ENCODE measurements at places on chromosomes 16 and 17.

GRCh38 chr17:69634844-69635243, 220.3 kb downstream of the MAP2K6 start:
- DNase-seq, result no peak

- DNase-seq, result no peak
These were observed 111.7 kb downstream of the IRF8 start for GRCh38 chr16:86010680-86011141.

GRCh38 chr16:79007614-79008013, 592.9 kb downstream of the MAF start:
- DNase-seq, result peak; percentile 31

GRCh38 chr16:85302018-85302847, 190.0 kb upstream of the CIBAR2 start:
- DNase-seq, result no peak

DNA sequence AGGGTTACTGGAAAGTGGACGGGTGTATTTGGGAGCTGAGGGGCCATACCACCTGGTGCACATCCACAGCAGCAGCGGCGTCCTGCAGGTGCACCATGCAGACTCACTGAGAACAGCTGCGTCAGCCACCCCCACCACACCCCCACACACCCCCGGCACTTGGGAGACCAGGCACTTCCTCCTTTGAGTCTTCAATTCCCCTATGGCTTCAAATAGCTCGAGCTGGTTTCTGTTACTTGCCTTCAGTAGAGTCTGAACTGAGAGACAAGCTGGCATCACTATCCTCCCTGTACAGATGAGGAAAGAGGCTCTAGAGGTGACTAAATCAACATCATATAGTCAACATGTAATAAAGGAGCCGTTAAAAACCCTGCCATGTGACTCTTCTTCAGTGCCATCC, 15.4 kb downstream of the CUEDC1 start:
- DNase-seq, result no peak

DNA sequence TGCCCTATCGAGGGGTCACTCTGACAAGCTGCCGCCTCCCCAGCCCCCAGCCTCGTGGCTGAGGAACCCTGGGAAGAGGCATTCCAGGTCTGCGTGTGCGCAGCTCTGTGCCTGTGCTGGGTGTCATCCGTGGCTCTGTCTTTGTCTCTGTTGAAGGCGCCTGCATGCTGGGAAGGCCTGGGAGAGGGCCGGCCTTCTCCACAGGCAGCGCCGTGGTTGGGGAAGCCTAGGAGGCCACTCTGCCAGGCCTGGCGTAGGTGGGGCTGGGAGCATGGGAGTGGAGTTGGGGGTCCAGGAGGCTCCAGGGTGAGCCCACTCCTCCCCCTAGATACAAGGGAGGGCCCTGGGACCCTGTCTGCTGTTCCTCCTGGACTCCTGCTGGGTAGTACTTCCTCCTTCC, 3.3 kb downstream of the NHERF2 start:
- DNase-seq, result no peak

DNA sequence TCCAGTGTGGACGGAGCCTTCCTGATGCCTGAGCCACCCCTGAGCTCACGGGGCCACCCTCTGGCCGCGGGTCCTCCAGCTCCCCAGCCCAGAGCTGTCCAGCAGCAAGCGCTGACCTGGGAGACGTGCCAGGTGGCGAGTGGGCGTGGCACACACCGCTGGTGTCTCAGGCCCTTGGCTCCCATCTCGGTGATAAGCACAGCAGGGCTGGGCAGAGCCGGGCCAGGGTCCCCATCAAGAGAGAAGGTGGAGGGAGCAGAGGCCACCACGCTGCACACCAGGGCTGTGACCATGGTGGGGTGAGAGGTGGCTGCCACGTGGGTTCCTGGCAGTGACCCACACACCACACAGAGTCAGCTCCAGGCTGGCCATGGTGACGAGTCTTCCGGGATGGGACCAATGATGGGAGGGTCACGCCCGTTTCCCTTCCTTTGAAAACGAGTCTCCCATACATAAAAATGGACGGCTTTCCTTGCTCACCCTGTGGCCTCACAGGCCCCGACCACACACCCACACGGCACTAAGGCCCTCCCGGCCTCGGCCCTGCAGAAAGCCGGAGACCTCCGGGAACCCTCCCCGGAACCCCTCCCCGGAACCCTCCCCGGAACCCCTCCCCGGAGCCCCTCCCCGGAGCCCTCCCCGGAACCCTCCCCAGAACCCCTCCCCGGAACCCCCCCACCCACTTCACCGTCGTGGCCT, 16.8 kb downstream of the UTS2R start:
- DNase-seq, result no peak

DNA sequence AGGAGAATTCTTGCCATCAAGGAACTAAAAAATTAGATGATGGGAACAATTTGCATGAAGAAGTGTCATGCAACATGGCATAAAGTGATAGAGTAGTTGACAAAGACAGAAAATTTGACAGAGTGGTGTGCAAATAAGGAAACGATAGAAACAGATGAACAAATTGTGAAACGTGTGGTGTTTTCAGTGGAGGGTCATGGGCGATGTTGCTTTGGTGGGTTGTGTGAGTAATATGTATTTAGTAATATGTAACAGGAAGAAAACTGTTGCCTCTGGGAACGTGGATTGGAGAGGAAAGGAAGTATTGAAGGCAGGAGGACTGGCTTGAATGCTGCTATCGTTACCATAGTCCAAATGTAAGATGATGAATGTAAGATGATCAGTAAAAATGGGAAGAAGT, 3.6 kb downstream of the COX10 start:
- no peak for DNase-seq

- DNase-seq, result peak; percentile 90
These were observed 16.6 kb upstream of the DLX4 start for GRCh38 chr17:49952209-49952911.

DNA sequence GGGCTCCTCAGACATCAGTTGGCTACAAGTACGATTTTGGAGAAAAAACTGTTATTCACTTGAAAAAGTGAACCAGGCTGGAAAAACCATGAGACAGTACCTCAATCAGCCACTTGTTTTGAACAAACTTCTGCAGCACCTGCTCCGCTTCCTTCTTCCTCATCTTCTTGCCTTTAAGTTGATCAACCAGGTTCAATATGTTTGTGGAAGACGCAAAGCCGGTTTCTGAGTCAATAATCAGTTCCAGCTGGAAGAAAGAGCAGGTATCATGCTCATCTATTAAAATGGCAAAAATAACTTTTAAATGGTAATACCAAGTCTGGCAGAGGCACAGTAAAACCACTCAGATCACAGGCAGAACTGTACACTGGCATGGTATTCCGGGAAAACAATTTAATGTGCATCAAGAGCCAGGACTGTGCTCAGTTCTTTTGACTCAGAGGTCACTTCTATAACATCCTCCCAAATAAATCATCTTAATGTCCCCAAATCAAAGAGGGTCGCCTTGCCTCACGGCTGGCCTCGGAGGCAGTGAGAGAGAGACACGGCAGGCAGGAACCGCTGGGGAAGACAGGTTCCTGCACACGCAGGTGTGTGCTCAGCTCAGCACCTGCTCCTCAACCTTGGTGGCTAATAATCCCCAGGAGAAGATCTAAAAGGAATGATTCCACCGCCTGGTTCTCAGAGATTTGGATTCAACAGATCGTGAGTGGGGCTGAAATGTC, 29.7 kb downstream of the KDM8 start:
- no peak for DNase-seq

DNA sequence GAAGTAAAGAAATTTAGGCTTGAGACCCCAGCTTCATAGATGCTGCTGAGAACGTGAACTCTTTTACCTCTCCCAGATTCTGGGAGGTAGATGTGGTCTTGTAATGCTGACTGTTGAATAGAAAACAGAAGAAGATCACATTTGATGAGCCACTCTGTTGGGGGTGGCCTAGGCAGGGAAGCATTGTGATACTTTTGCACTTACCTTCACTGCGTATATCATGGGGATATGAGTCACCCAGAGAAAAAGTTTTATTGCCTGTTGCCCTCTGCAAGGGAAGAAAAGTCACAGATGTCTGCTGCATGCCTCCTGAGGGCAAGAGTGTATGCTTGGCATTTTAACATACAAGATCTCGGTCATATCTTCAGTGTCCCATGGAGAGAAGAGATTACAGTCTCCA, 365.4 kb downstream of the SNX29 start:
- DNase-seq, result no peak

- no peak for DNase-seq
These were observed 23.1 kb downstream of the GNGT2 start for GRCh38 chr17:49187301-49187700.

DNA sequence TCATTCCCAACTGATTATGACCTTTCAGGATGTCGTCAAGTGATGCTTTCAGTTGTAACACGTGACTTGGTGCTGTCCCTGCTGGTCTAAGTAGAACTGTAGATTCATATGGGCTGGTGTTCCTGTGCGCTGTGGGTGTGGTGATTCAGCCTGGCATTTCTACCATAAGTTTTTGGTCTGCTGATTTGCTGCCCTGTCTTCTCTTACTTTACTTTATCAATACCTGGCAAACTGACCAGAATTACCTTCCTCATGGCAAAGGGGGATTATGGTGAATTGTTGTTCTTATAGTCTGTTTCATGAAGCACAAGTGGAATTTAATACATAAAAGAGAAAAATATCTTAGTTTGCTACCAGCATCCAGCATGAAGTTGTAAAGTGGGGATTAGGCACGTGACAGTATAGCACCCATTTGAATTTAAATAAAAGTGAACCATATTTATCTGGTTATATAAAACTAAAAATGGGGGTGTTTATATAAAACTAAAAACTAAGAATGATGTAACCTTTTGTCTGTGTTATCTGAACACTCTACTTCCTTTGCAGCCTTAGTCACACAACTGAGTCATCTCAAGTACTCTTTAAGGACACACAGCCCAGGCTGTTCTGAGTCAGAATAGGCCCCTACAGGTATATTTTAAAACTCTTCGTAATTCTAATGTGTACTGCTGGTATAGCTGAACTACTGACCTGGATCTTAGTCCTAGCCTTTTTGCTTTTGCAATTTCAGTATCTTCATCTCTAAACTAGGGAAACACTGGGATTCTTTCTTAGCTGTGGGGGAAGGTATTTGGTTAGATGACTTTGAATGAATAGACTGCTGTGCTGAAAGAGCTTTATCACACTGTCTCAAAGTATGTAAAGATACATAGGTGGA, 28.3 kb downstream of the TTC19 start:
- DNase-seq, result peak; percentile 74

DNA sequence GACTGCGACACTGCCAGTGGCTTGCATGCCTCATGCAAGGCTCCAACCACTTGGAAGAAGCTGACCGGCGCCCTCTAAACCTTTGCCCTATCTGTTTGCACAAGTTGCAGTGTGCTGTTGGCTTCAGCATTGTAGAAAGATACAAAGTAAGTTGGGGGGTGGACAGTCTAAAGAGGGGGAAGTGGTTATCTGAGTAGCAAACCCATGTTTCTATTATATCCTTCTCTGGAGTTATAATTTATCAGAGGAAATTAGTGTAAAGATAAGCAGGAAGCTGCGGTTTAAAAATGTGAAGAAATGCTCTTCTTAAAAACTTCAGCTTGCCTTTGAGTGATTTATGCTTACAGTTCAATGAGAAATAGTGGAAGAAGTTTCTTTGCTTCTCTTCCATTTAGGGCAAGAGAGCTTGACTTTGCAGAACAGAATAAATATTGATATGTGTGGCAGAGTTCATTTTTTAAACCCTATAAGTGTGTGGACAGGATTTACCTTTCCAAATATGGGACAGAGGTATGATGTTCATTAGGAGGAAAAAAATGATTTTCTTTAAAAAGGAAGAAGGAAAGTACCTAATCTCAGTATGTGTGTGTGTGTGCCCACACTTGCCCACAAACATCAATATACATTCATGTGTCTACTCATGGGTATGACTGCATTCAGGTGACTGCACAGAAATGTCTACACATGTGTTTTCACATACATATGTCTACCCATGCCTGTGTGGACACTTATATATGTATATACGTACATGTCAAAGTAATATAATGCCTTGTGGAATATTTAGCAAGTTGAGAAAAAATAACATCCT, 8.1 kb downstream of the AMZ2 start:
- DNase-seq, result no peak

- DNase-seq, result no peak
These were observed 46.0 kb downstream of the YPEL2 start for GRCh38 chr17:59377410-59377809.

DNA sequence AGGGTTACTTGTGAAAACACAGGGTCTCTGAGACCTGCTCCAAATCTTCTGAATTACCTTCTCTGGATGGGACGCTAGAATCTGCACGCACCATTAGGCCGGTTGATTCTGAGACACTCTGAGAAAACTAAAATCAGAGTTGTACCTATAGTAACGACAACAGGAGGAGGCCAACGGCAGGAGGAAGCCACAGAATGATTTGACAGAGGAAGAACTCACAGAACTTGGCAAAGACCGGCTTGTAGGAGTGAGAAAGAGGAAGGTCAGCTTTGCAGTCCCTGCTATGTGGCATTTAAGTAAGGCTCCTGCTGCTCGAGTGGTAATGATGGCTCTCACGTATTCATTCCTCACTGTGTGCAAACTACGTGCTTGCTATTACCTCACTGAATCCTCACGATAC, 483.0 kb downstream of the TMEM114 start:
- DNase-seq, result no peak

DNA sequence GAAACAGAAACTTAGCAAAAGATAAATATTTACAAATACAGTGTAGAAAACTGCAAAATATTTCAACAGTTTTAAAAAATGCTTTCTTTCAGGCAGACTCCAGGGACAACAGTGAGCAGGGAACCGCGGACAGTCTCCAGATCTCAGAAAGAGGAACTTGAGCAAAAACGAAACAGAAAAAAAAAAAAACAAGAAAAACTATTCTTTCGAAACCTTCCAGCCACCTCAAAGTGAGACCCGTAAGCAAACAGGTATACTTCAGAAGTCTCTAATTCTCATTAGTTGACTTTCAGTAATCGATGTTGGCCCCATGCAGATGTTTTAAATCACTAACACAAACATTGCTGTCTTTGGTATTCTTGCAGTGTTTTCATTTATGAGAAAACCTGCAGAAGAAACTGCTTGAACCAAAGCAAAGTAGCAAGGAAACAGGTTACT, 15.7 kb upstream of the CCL1 start:
- DNase-seq, result peak; percentile 48

GRCh38 chr17:35460354-35460851, 11.8 kb upstream of the SLFN13 start:
- peak; percentile 64 for DNase-seq

DNA sequence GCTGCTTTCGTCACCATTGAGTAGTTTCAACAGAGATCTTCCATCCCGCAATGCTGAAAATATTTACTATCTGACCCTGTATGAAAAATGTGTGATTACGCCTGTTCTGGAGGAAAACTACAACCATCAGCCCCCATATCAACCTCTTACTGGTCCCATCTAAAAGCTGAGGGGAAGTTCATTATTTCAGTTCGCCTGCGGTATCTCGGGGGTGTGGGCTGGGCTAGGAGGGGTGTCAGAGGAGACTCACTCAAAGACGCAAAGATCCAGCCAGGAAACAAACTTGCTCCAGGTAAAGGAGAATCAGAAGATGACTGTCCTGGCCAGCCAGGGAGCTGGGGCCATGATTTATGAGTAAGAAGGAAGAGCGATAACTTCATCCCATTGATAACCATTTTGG, 13.7 kb downstream of the CACNG1 start:
- no peak for DNase-seq

- peak; percentile 82 for DNase-seq
These were observed 13.0 kb downstream of the ENGASE start for GRCh38 chr17:79087428-79088143.

GRCh38 chr16:61926766-61927165, 109.5 kb downstream of the CDH8 start:
- DNase-seq, result no peak

GRCh38 chr17:12731839-12732238, 57.5 kb upstream of the ARHGAP44 start:
- DNase-seq, result no peak

GRCh38 chr17:55430541-55431288, 9.1 kb upstream of the MMD start:
- DNase-seq, result no peak

GRCh38 chr16:72751076-72751475, 296.9 kb downstream of the ZFHX3 start:
- no peak for DNase-seq

Measured in stimulated activated CD4-positive, alpha-beta T cell treated with anti-CD3 and anti-CD28 coated beads, Interleukin-15, amount 100 ng/mL, for 24 hours (primary cell).